GM19239 (cell line): ENCODE measurements at places on chromosomes 5 and 9.

DNA sequence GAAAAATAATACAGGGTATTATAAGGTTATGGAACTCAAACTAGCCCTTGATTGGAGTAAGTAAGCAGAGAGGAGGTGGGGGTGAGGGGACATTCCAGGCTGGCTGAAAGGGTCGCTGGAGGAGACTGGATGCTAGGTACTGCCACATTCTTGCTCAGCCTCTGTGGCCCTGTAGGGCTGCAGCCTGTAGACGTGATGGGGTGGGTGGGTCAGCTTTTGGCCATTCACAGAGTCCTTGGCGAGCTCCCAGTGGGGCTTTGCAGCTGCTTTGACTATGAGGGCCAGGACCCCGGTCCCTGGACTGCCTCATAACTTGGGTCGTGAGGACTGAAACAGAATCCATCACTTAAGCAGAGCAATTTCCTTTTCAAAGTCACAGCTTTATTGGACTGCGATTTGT lies 4.2 kb upstream of the GDNF start:
- no peak for DNase-seq

DNA sequence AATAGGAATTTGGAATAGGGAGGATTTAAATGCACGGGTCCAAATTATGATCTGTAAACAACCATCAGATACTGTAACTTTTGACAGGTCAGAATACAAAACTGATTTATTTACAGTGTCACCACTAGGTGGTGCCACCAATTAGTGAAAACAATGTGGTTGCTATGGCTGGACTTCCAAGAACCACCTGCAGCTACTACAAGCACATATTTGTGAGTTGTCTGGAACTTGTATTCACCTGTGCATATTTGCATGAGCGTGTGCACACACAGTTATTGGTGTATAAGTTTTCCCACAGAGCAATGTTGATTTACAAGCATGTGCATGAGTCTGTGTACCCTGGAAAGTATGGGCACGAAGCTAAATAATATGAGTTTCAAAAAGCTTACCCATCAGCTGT lies 3.0 kb upstream of the HRCT1 start:
- peak; percentile 50 for DNase-seq

- DNase-seq: peak; percentile 54
Observed at GRCh38 chr5:115296124-115297022, at the start of gene CCDC112. CCDC112 (minus strand) TSS chr5:115296654; CDS start chr5:115296543, 111 bp downstream.

GRCh38 chr5:180274695-180275094 lies 17.2 kb downstream of the MAPK9 start:
- no peak for DNase-seq

DNA sequence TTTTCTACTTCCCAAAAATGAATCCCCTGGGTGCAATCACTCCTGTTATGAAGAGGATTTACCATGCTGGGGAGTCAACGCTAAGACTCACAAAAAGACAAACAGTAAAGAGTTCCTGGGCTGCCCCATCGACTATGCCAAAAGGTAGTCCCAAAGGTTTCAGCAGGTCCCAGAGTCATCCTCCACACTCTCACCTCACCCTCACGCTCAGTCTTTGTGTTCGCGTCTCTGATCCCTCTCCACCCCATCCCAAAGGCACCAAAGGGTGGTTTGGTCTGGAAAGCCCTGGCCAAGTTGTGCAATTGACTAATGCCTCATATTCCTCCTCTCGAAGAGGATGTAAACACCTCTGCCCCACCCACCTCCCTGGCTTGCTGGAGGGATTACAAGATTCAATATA lies 240.2 kb upstream of the NFIL3 start:
- DNase-seq: no peak

DNA sequence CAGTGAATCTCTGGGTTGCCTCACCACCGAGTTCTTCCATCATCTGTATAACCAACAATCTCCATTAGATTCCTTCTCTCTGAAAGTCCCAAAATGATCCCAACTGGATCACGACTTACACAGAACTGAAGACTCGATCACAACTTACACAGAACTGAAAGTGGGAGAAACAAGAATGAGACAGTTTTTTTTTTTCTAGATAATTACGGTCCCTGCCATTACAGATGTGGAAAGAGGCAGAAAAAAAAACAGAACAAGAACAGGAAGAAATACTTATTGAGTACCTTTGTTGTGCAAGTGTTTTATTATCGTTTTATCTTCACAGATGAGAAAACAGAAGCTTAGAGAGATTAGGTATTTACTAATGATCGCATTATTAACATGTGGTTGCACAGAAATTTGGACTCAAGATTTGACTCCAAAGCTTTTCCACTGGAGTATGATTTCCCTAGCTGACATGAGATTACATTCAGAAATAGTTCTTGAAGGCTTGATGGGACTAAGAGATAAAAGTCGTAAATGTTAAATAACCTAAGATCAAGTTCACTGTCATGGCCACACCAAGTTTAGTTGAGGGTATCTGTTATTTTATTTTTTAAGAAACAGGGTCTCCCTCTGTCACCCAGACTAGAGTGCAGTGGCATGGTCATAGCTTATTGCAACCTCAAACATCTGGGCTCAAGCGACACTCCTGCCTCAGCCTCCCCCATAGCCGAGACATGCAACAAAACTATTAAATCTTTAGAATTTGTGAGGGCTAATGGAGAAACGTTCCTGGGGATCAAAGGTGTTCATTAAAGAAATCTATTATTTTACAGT lies 8.9 kb downstream of the PLK2 start:
- no peak for DNase-seq

DNA sequence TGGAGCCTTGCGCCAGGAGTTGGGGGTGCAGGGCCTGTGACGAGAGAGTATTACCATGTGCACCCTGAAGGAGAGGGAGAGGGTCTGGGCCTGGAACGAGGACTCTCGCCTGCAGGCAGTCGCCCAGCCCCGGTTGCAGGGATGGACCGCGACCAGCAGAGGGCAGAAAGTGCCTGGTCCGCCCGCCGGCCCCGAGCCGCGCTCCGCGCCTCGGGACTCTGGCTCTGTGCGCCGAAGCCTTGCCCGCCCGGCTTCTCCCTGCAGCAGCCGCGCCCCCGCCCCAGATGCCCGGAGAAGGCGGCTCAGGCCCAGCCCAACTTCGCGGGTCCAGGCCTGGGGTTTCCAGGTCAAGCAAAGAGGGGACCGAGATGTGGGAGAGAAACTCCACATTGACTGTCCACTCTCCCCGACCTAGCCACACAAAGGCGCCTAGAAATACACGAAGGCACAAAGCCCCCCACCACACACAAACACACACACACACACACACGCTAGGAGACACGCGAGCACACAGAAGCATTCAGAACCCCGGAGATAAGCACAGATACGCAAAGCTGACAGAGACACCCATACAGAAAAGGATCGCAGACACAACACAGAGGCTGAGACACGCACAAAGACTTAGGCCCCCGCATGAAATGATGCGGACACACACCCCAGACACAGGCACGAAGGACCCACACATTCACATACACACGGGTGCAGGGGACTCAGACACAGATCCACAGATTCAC lies 2.0 kb upstream of the LMX1B start:
- DNase-seq: peak; percentile 95

DNA sequence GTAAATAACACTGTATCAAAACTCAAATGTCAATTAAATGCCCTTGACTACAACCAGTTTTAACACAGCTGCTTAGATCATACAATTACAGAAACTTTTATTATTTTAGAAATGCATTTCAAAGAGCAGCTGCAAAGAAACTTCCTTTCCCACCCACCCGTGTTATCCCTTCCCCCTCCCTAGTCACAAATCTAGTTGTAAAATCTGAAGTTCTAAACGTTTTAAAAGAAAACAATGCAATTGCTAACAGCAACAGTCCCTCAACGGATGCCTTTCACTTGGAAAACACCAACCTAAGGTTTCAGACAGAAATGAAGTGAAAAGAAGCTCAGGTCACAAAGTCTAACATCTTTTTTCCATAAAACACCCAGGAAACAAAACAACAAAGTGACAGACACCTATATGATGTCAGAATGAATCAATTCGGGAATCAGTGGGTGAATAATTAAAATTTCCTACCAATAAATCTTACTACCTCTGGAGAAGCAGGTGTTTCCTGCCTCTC lies 100.3 kb downstream of the FBXW11 start:
- DNase-seq: no peak

- no peak for DNase-seq
Observed at GRCh38 chr9:92484563-92484962, 2.3 kb upstream of the ASPN start.

DNA sequence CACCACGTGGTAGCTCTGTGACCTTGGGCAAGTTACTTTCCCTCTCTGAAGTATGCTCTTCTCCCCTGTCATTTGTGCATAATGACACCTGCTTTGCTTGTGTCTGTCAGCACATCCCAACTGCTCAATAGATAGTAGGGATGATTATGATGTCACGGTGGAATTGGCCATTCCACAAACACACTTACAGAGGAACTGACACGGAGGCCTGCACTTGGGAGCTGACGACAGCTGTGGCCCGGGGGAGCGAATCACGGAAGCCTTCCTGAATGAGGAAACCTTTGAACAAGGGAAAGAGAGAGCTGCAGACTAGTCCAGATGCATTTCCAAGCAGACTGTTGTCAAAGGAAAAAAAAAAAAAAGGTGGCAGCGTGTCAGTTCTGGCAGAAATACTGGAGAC lies 21.0 kb downstream of the TLX3 start:
- DNase-seq: no peak

DNA sequence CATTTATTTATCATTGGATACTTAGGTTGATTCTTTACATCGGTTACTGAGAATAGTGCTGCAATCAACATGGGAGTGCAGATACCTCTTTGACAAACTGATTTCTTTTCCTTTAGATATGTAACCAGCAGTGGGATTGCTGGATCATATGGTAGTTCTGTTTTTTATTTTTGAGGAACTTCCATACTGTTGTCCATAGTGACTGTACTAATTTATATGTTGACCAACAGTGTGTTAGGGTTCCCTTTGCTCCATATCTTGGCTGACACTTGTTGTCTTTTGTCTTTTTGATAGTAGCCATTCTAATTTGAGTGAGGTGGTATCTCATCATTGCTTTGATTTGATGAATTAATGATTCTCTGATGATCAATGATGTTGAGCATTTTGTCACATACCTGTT lies 137.3 kb upstream of the PITX1 start:
- DNase-seq: no peak

DNA sequence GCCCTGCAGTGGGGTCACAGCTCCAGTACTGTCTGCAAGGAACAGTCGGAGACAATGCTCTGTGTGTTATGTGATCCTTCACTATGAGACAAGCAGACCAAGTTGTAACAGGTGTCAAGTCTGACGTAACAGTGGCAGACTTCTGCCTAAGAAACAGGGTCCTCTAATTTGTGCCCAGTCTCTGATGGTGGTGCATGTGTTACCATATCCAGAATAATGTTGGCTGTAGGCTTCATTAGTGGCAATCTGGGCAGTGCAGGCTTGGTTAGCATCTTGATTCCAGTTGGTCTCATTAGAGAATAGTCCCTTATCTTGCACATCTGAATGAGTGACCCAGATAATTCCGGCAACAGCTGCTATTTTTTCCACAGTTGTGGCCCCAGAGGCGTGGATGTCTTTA lies 33.8 kb downstream of the ZNF131 start:
- no peak for DNase-seq

- no peak for DNase-seq
Observed at GRCh38 chr9:35914301-35914807, 5.1 kb downstream of the SPAAR start.

DNA sequence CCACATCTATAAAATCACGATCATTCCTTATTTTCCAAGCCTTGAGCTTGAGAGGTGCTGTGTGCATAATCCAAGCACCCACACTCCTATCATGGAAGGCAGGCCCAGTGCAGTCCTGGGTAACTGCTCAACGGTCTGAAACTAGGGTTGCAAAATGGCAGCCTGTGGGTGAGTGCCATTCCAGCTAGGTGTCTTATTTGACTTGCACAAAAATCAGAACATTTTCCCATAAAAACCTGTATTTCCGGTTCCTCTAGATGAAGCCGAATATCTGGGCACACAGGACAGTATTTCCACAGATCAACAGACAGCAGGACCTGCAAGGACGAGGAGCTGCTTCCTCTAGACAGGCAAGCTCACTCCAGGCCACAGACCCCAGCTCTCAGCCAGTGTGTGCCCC lies 588.8 kb downstream of the BNC2 start:
- DNase-seq: no peak

GRCh38 chr5:42894057-42894456 lies 82.4 kb upstream of the SELENOP start:
- no peak for DNase-seq

DNA sequence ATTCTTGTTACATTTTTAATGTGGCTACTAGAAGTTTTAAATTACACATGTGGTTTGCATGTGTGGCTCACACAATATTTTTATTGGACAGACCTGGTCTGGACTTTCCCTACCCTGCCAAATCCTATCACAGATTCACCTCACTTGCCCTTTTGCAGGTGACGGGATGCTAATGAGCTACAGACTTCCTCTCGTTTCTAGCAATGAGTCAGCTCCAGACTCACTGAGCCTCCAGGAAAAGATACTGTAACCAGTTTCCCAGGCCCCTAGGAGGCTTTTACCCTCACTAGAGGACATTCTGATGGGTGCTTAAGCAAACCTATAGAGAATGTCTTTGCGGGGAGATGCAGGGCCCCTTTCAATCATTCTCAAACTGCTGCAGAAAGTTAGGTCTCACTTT lies 135.4 kb downstream of the WDR41 start:
- peak; percentile 30 for DNase-seq

DNA sequence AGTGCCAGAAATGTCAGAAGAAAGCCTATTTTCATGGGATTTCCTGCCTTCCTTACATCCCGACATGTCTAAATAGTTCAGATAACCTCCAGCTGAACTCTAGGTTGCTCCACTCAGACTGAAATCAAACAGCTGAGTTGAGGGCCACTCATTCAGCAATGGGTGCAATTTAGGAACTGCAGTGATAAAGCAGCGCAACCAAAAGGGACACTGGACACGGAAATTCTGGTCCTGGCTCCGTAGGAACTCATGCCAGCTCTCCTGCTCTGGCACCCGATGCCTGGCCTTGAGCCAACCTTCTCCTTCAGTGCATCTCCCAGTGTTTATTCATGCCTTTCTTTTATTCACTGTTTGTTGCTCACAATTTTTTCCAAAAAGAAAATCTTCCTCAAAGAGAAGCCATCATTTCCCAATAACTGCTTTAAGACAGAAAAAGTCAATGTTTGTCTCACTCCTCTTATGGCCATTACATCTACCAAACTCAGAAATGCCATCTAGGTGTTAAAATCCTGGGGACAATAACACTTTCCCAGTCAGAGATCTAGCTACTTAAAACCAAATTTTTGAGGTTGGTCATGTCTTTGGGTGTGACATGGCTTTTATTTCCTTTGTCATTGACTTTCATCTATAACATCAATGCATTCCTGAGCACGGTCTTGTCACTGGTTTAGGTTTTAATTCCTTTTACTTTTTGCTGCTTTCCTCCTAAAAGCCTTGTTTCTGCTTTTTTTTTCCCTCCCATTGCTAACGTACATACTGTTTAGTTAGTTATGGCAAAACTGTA lies 126.9 kb downstream of the PDE4D start:
- no peak for DNase-seq

GRCh38 chr9:136644343-136644592 lies 18.4 kb upstream of the EGFL7 start:
- DNase-seq: no peak
